ENCODE measurements at places on chromosomes 12 and 14.
A peak's percentile ranks its signal among the peaks of the same experiment; 100 is the strongest.

DNA sequence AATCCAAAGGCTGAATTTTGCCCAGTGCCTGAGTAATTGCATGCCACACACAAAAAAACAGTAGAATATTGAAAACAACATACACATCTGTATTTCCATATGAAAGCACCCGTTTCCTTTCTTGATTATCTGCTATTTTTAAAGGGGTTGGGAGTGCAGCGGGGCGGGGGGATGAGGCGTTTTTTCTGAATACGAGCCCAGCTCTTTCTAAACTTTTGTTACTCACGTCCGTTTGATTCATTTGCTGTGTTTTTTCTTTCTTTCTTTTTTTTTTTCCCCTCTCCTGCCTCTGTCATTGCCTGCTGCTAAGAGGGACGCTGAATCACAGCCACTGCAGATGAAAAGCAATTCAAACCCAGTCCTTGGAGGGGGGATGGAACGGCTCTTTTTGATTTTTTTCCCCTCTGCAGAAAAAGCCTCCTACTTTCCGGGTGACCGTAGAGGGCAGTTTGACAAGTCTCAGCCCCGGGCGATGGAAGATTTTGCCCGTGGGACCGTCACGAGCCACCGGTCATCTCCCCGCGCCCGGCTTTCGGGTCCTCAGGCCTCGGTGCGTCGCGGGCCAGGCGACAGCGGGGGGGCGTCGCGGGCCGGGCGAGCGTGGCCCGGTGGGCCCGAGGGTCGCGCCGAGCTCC lies 572 bp upstream of the RASSF8 start:
- peak; percentile 87 for DNase-seq

GRCh38 chr12:71524626-71525025 lies 85.0 kb downstream of the LGR5 start:
- peak; percentile 31 for DNase-seq

DNA sequence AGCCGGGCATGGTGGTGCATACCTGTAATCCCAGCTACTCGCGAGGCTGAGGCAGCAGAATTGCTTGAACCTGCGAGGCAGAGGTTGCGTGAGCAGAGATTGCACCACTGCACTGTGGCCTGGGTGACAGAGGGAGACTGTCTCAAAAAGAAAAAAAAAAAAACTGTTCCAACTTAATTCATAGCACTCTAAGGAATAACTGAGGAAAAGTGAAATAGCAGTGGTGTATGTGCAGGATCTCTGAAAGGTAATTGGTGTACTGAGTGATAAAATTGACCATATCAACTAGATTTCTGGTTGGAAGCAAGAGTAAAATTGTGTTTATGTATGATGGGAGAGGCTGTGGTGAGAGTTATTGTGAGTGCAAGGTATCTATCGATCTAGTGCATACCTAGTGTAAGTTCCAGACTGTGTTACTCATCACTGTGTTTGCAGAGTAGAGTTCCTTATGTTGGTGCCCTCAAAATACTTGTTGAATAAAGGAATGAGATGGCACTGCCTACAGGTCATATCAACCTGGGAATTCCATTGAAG lies 6.3 kb downstream of the CAND1 start:
- no peak for DNase-seq

- DNase-seq: no peak
Observed at GRCh38 chr14:76947838-76948184, 80.7 kb downstream of the IRF2BPL start.

GRCh38 chr14:39229222-39229543 lies 4.5 kb upstream of the MIA2 start:
- DNase-seq: no peak

GRCh38 chr12:92226071-92226661 lies 80.5 kb upstream of the BTG1 start:
- no peak for DNase-seq

DNA sequence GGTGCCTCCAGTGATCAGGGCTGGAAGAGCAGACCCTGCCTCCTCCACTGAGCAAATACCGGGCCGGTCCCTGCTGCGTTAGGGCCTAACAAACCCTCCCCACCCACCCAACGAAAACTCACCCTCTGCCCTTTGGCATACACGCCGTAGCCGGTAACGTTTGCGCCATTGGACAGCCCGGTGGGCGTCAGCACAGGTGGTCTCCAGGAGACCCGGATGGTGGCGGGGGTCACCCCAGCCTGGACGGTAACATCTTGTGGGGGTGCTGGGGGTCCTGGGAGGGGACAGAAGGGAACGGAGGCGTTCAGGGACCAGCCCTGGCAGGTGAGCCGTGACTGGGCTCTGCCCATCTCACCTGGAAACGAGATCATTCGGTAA lies 100.5 kb downstream of the PIWIL1 start:
- DNase-seq: no peak

GRCh38 chr12:83153177-83153576 lies 466.5 kb downstream of the TMTC2 start:
- no peak for DNase-seq

DNA sequence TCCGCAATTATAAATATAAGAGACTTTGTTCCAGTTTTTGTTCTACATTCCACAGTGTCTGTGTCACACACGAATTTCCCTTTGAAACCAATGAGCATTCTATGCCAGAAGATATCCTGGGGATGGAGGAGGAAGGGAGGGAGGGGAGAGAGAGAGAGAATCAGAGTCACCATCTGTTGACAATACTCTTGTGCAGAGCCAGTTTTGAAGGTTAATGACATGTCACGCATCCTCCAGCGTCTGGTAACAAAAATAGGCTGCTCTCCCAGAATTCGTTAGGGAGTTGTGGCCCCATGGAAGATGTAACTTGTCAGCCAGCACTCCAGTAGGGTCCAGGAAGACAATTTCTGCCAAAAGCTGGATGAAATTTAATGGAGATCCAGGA lies 213.5 kb upstream of the KRR1 start:
- DNase-seq: no peak

- DNase-seq: no peak
Observed at GRCh38 chr14:21352587-21352986, 31.2 kb downstream of the SUPT16H start.
